ENCODE measurements at places on chromosomes 6 and 20.
A peak's percentile ranks its signal among the peaks of the same experiment; 100 is the strongest.

DNA sequence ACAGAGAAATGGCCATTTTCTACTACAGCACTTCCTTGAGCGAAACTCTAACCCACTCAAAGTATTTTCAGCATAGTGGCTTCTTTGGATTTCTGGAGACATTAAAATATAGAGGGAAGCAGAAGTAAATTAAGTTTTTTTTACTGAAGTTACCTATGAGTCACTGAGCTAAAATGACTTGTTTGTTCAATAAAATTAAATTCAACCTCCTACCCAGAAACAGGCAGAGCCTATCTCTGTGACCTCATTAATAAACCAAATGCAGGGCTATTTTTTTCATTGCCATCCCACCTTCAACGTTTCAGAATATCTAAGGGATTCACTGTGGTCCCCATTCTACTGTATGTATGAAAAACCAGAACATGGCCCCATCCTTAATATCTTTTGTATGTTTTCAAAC lies 133.0 kb downstream of the MTFR2 start:
- DNase-seq = no peak

- DNase-seq = no peak
These were observed 21.9 kb downstream of the RIMS1 start for GRCh38 chr6:71908162-71908765.

GRCh38 chr6:118789419-118789818 lies 104.5 kb upstream of the ASF1A start:
- no peak for DNase-seq

GRCh38 chr6:145895802-145896201 lies 68.4 kb downstream of the SHPRH start:
- DNase-seq = peak; percentile 54

DNA sequence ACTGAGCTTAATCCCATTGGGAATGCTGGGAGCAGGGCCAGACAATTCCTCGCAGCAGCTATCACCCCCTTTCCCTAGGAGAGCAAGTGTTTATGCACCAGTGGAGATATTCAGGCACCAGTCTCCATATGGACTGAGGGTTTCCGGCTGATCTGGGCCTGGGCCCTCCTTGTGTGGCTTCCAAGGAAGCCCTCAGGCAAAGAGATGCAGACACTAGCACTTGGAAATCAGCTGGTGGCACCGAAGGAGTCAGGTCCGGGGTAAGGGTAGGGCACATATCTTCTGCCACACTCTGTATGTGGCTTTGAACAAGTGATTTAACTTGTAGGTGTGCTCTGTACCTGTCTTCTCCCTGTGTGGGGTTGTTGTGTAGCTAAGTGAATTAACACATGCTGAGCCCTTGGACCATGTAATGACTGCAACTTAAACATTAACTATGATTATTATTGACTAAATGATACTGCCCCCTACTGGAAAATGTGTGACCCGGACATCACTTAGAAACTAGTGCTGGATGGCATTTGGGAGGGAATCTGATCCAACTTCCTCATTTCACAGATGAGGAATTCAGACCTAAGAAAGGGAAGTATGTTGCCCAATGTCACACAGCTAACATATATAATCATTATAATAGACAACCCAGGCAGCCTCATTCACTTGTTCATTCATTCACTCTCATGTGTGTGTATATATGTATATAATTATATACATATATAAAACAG lies 19.3 kb upstream of the WFDC2 start:
- DNase-seq = peak; percentile 69

DNA sequence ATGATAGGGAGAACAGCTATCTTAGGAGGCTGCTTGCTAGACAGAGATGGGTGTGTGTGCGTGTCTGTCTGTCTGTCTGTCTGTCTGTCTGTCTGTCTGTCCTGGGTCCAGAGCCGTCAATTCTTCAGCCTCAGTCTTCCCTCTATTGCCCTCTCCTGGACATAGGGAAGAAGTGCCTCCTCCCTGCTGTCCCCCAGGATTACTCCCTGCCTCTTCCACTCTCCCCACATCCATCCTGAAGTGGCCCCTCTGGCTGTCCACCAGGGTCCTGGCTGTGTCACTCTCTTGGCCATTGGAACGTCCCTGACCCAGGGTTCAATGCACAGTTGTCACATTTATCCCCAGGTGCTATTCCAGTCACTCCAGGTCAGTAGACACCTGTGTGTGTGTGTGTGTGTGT lies 10.2 kb downstream of the TREML2 start:
- DNase-seq = no peak

- DNase-seq = no peak
These were observed 62.2 kb downstream of the SYNJ2 start for GRCh38 chr6:158043586-158044524.

DNA sequence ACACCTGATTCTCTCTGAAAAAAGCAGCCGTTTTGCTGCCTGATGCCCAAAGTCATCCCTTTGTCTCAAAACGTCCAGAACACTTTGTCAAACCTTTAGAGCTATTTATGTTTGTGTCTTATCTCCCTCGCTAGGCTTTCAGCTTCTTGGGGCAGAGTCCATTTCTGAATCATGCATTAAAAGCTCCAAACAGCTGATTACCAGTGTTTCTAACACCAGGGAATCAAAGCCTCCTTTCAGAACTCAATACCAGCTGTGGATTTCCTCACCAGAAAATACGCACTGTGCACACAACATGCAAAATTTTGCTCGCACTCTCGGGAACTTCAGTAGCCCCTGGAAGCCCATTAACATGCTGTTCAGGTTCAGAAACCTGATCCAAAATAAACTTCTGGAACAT lies 333.3 kb downstream of the HACE1 start:
- no peak for DNase-seq

DNA sequence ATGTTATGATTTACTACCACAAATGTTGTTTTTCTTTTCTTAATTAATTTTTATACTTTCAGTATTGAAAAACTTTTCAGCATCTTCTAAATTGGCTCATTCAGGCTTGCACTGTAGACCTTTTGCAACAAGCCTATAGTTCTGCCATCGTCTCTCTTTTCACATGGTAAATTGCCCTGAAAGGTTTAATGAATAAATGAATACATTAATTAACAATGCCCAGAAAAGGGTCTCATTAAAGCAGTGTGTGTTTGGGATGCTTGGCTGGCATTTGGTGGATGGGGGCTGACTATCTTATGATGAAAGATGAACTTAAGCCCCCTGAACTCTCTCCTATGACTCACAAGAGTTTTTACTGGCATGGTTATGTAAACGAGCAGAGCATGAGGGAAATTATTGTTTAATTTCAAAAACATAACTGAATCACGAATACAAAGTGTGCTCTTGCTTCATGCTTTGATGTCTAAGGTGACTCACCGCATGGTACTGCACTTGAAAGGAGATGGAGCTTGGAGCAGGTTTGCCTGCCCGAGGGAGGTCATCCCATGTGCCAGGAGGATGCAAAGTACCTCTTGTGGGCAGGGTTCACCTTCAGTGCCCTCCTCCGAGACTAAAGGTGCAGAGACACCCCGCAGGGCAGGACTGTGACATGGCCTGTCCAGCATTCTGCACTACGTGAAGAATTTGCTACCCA lies 13.8 kb upstream of the PCK1 start:
- no peak for DNase-seq

GRCh38 chr6:151140767-151141166 lies 99.0 kb upstream of the AKAP12 start:
- no peak for DNase-seq

DNA sequence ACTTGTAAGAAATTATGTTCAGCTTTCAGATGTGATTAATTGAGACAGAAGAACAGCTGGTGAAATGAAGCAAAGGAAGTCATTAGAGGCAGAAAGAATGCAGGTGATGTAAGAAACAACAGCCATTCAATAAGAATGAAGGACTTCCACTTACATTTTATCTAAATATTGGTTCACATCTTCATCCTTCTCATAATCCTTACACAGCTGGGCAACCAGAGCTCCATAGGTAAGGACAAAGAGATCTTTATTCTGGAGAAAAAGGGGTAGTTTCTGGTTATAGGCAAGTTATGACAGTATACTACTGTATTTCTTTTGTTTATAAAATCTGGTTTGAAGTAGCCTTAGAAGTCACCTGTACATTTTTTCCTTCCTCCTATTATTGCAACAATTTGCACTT lies 2.3 kb downstream of the TRAPPC3L start:
- DNase-seq = no peak

- DNase-seq = no peak
These were observed 21.3 kb upstream of the PDE10A start for GRCh38 chr6:165684333-165684732.

DNA sequence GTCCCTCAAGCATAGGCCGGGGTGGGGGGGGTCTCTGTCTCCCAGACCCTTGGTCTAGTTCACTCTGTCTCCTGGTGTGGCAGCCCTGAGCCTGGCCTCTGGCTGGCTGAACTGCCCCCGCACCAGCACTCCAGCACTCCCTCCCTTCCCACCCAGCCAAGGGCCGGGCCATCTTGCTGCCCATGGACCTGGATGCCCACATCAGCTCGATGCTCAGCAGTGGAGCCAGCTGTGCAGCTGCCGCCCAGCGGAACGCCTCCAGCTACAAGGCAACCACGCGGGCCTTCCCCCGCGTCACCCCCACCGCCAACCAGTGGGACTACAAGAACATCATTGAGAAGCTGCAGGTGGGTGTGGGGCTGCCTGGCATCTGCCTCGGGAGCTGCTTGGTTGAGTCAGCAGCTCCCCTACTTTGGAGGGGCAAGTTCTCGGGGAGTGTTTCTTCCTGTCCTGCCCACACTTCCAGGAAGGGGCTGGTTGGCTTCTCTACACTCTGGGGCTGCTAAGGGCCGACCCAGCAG lies 28.4 kb downstream of the UQCC2 start:
- DNase-seq = no peak

GRCh38 chr6:56758553-56758952 lies 115.9 kb upstream of the DST start:
- no peak for DNase-seq

- no peak for DNase-seq
These were observed 71.7 kb upstream of the ZMYND8 start for GRCh38 chr20:47428164-47428563.

DNA sequence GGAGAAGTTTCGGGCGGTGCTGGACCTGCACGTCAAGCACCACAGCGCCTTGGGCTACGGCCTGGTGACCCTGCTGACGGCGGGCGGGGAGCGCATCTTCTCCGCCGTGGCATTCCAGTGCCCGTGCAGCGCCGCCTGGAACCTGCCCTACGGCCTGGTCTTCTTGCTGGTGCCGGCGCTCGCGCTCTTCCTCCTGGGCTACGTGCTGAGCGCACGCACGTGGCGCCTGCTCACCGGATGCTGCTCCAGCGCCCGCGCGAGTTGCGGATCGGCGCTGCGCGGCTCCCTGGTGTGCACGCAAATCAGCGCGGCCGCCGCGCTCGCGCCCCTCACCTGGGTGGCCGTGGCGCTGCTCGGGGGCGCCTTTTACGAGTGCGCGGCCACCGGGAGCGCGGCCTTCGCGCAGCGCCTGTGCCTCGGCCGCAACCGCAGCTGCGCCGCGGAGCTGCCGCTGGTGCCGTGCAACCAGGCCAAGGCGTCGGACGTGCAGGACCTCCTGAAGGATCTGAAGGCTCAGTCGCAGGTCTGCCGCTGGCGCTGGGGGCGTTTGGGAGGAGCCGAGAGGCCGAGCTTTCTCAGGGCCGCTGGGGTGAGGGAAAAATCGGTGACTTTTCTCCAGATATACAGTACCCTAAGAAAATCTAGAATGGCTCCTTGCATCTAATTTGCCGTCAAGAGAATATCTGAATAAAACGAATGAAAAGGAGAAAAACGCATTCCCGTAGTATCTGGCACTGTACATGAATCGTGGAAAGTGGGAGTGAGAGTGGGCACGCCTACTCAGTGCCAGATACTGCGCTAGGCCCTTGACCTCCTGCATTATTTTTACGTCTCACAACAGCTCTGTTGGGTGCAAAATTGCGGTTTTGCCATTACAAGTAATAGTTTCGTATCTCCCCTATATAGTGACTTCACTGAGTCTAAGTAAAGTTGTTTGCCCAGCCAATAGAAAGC lies 1.0 kb downstream of the CALHM6 start:
- DNase-seq = peak; percentile 73

- no peak for DNase-seq
These were observed 27.3 kb downstream of the PYGB start for GRCh38 chr20:25274891-25275812.

GRCh38 chr20:40486297-40486696 lies 202.7 kb downstream of the MAFB start:
- DNase-seq = no peak

- no peak for DNase-seq
These were observed 25.4 kb downstream of the DIDO1 start for GRCh38 chr20:62900692-62901584.

DNA sequence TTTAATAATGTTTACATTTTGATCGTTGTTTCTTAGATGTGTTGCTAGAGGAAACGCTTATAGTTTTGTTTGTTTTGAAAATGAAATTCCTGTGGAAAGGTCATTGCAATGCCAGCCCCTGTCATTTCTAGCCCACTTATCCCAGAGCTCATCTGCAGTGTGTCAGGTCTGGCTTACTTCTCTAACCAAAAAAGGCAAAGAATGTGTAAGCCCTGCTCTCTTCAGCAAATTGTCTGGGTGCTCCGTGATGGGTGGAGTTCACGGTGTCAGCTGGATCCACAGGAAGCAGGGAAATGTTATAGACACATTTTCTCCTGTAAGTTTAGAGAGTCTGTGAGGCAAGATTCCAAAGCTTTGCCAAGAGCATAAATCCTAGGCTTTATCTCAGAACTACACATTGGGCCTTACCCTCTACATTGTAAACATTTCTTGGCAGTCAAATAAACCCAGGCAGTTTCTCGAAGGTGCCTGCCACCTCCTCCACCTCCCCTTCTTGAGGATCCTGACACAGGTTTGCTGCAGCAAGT lies 50.9 kb downstream of the RPRD1B start:
- DNase-seq = peak; percentile 77

- no peak for DNase-seq
These were observed 293.8 kb downstream of the FRK start for GRCh38 chr6:115766745-115767462.

GRCh38 chr6:141561154-141561553 lies 571.6 kb upstream of the GJE1 start:
- no peak for DNase-seq

- no peak for DNase-seq
These were observed 78.4 kb upstream of the TMEM170B start for GRCh38 chr6:11459079-11459610.

DNA sequence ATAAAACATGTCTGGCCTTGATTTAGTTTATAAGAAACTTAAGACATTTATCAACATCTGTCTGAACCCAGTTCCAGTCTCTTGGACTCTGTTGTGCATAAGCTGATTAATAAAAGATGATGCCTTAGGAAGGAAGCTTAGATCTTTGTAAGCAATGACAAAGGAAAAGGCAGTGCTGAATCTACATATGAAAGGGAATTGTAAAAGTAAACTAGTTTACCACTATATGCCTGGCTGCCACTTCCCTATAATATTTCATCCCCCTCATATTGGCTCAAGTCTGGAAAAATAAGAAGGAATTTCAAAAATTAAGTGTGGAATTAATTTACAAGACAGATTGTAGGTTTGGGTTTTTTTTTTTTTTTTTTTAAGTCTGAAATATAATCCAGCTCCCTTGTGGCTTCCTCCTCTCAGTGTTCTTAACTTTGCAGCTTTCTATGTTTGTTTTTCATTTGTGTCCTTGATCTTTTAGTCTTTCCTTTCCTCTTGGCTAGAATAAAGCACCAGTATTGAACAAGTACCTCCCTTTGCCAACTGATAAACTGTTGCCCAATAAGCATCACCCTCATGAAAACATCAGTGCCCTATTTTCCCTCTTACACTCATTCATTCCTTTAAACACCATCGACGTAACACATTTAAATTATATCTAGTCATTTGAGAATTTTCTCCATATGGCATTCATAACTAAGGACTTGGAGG lies 146.7 kb upstream of the TBX18 start:
- no peak for DNase-seq

- DNase-seq = no peak
These were observed 249.5 kb downstream of the BCKDHB start for GRCh38 chr6:80356000-80356399.

GRCh38 chr6:39938773-39939654 lies 4.8 kb upstream of the MOCS1 start:
- no peak for DNase-seq

- DNase-seq = no peak
These were observed 341.5 kb downstream of the TFAP2A start for GRCh38 chr6:10073341-10073740.

All from adipocyte (in vitro differentiated cells).